ENCODE measurements at places on chromosomes 1 and 21. TPM values are rescaled to one million over a fixed set of nuclear protein-coding genes. Genes with fewer than 3 reads are reported as not detected.

DNA sequence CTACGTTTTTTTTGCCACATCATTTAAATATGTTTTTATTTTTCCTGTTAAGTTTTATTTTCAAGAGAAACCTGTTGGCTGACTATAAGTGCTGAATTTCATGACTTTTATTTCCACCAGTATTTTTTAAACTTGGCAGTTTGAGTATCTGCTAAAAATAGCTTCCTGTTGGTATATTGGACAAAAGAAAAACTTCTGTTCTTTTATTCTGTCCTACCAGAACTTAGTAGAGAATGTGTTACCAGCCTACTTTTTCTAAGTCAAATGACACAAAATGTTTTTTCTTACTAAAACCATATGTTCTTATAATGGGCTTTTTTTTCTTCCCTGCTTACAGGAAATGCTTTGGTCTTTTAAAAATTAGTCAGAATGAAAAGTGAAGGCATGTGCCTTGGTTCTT, 7.6 kb downstream of the DR1 start:
- no peak overlapping the region for H3K27ac ChIP-seq
- H3K4me1 ChIP-seq: peaks cover 23% of the 10 kb centered on the region
- peak; percentile 15 for DNase-seq

EDARADD gene
- total RNA-seq: 0.32 TPM

RXRG gene
- total RNA-seq: 247 TPM

AMPD1 gene
- not detected for total RNA-seq

DNA sequence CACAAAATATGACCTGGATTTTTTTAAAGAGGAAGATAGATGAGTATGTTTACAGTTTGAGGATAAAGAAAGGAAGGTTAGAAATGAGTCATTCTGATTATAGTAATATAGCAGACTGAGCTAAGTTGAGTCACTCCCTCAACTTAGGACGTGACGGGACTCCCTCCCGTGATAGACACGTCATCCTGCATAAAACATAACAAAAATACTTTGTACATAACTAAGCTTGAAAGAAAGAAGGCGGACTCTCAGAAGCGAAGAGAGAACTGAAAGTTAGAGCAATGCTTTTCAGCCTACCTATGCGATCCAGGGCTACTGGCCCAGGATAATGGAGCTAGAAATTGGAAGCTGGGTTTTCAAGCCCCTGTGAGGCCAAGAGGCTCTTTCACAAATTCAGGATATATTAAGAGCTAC, 53.0 kb upstream of the DESI2 start:
- H3K4me3 ChIP-seq: no peak overlapping the region
- no peaks in the 10 kb centered on the region for H3K27me3 ChIP-seq
- H3K36me3 ChIP-seq: no peaks in the 10 kb centered on the region

CRYZ gene
- 50.1 TPM for total RNA-seq

DNA sequence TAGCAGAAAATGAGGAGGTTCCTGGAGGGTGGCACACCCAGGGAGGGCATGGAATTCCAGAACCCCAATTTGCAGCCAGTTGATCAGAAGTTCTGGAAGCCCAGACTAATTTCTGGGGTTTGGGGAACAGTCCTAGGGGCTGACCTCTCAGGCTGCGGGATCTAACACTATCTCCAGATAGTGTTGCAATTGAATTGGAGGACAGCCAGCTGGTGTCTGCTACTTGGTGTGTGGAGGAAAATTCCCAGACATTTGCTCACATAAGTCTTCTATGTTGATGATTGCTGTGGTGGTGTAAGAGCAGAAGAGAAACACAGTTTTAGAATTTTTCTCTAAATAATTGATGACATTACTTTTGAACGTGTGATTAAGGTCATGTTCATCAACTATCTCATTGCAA, 154.3 kb upstream of the RNPC3 start:
- no peaks in the 10 kb centered on the region for H3K36me3 ChIP-seq
- no peak overlapping the region for H3K27ac ChIP-seq
- no peaks in the 10 kb centered on the region for H3K4me1 ChIP-seq

POTED gene
- total RNA-seq: not detected

TSACC gene
- total RNA-seq: not detected

GRCh38 chr1:29389533-29390041, 153.3 kb downstream of the PTPRU start:
- H3K27ac ChIP-seq: no peak overlapping the region
- H3K4me3 ChIP-seq: no peak overlapping the region
- DNase-seq: no peak
- peaks cover 9% of the 10 kb centered on the region for H3K4me1 ChIP-seq
- peaks cover 4% of the 10 kb centered on the region for H3K27me3 ChIP-seq
- no peaks in the 10 kb centered on the region for H3K36me3 ChIP-seq

- no peak overlapping the region for H3K4me3 ChIP-seq
- H3K27me3 ChIP-seq: no peaks in the 10 kb centered on the region
- H3K36me3 ChIP-seq: peaks cover 15% of the 10 kb centered on the region
- H3K4me1 ChIP-seq: peaks cover 16% of the 10 kb centered on the region
- no peak for DNase-seq
Observed at GRCh38 chr1:10161541-10162290, 48.7 kb upstream of the KIF1B start.

GRCh38 chr1:175755516-175756070, 12.2 kb upstream of the TNR start:
- no peak overlapping the region for H3K4me3 ChIP-seq
- H3K27ac ChIP-seq: no peak overlapping the region
- no peaks in the 10 kb centered on the region for H3K4me1 ChIP-seq
- no peaks in the 10 kb centered on the region for H3K27me3 ChIP-seq
- DNase-seq: peak; percentile 3

RCOR3 gene
- total RNA-seq: 28.7 TPM

GRCh38 chr1:205237526-205238484, 10.1 kb downstream of the TMCC2 start:
- no peak overlapping the region for H3K4me3 ChIP-seq
- no peaks in the 10 kb centered on the region for H3K4me1 ChIP-seq
- no peak for DNase-seq
- H3K36me3 ChIP-seq: no peaks in the 10 kb centered on the region
- peaks cover 4% of the 10 kb centered on the region for H3K27me3 ChIP-seq

RGSL1 gene
- total RNA-seq: not detected

DNA sequence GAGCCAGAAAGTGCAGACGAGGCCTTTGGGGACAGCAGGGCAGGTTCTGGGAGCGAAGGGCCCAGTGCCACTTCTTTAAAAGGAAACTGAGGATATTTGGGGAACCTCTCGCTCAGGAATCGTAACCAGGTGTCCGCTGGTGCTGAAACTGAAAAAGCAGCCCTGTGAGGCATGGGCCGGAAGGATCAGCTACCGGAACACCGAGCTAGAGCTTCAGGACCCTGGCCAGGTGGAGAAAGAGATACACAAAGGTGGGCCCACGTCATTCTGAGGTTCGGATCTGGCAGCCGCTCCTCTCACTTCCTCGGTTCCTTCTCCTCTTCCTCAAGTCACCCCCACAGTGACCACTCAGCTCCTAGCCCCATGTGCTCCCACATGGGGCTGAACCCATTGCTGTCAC, 18.1 kb downstream of the MX2 start:
- no peaks in the 10 kb centered on the region for H3K27me3 ChIP-seq
- H3K4me1 ChIP-seq: no peaks in the 10 kb centered on the region
- DNase-seq: no peak
- H3K4me3 ChIP-seq: no peak overlapping the region
- no peak overlapping the region for H3K27ac ChIP-seq

CNTN2 gene
- total RNA-seq: 0.35 TPM

ETV3L gene
- not detected for total RNA-seq

DEPDC1 gene
- 37.6 TPM for total RNA-seq

SPRR2D gene
- not detected for total RNA-seq

- no peaks in the 10 kb centered on the region for H3K4me1 ChIP-seq
- no peaks in the 10 kb centered on the region for H3K27me3 ChIP-seq
- H3K36me3 ChIP-seq: no peaks in the 10 kb centered on the region
- H3K27ac ChIP-seq: no peak overlapping the region
Observed at GRCh38 chr21:31236528-31236927, 107.5 kb downstream of the TIAM1 start.

KCND3 gene
- total RNA-seq: 0.35 TPM

DNA sequence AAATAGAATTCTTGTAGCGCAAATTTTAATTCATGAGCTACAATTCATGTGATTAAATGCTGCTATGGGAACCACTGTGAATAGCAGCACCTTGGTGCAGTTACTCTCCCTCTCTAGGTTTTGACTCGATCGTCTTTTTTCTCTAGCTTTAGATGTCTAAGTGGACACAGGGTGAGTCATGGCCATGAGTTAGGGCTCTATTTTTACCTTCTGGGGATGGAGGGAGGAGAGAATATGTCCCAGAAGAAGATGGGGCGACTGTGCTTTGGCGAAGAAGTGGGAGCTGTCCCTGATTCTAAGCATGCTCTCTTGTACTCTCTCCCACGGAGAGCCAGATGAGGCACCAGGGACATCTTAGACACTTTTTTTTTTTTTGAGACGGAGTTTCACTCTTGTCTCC, 1.6 kb upstream of the OR2B11 start:
- no peak overlapping the region for H3K27ac ChIP-seq
- H3K27me3 ChIP-seq: no peaks in the 10 kb centered on the region
- no peaks in the 10 kb centered on the region for H3K4me1 ChIP-seq
- H3K36me3 ChIP-seq: no peaks in the 10 kb centered on the region
- no peak overlapping the region for H3K4me3 ChIP-seq

- H3K27me3 ChIP-seq: no peaks in the 10 kb centered on the region
- H3K27ac ChIP-seq: no peak overlapping the region
- no peak for DNase-seq
- peaks cover 14% of the 10 kb centered on the region for H3K4me1 ChIP-seq
Observed at GRCh38 chr1:234091065-234091401, 186.6 kb downstream of the SLC35F3 start.

DNA sequence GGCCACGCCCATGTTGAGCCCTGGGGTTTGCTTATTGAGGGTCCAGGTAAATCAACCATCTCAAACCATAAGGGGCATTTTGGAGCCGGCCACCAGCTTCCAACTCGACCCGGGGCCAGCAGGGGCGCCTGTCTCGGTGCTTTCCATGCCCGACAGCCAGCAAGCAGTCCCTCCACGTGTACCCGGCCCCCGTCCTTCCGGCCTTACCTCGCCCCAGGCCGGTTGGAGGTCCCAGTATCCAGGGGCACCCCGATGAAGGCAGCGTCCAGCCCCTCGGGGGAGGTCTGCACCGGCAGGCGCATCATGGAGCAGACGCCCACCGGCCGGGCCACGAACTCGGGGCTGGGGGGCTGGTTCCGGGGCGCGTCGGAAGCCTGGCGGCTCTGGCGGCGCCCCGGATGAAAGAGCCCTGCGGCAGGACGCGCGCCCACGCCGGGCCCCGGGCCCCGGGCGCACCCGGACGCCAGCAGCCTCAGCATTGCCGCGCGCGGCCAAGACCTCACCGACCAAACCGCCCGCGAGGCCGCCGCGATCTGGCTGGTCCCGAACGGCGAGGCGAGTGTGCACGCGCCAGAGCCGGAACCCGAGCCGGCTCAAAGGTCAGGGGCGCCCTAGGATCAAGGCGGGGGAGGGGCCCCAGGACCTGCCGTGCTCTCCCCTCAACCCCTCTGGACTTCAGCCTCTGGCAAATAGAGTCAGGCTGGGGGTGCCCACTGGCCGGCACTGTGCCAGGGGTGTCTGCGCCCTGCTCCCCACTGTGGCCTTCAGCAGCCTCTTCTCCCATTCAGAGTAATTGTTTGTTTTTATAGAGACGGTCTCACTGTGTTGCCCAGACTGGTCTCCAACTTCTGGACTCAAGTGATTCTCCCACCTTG, at the start of gene AGMAT:
Gene AGMAT, minus strand, starts transcription at position 563 of the 875 bp plus-strand sequence. Its CDS starts 84 bp downstream, at position 479.
- H3K27ac ChIP-seq: no peak within 1 kb of the TSS
- H3K4me3 ChIP-seq: peak within 1 kb of the TSS; percentile 15
- peak; percentile 45 for DNase-seq
- H3K4me1 ChIP-seq: no peaks in the 10 kb centered on the region
- H3K27me3 ChIP-seq: peaks cover 7% of the 10 kb centered on the region
- no peaks in the 10 kb centered on the region for H3K36me3 ChIP-seq

DNA sequence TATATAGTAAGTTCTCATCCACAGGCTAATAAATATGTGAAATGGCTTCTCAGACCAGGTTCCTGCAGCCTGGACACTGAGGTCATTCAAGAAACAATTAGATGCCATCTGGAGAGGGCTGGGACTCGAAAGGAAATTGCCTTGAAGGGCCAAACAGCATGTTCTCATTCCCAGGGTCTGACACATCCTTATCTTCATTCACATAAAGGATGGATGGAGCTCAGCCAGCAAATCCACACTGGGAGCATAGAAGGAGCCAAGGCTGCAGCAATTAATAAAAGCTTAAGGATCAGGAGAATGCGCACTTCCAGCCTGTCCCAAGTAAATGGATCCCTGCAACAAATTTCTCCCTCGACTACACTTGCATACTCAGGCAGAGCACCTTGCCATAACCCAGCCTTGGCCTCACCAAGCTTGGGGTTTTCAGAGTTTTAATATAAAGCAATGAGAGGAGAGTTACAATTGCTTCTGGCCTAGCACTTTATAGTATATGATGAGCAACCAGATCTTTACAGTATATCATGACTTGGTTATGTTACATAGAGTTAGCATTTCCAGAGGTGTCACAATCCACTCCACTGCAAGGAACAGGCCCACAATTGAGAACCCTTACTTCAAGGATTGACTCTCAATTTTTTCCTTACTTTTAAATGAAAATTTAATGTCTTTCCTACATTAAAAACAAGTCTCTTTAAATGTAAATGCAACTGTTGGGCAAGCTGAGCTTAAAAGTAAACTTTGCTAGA, 55.9 kb downstream of the BCAR3 start:
- no peaks in the 10 kb centered on the region for H3K4me1 ChIP-seq
- H3K36me3 ChIP-seq: no peaks in the 10 kb centered on the region
- no peak overlapping the region for H3K27ac ChIP-seq
- H3K27me3 ChIP-seq: peaks cover 16% of the 10 kb centered on the region
- no peak for DNase-seq

GRCh38 chr1:209435654-209436566, 147.6 kb upstream of the CAMK1G start:
- H3K27ac ChIP-seq: no peak overlapping the region
- DNase-seq: peak; percentile 82
- H3K36me3 ChIP-seq: no peaks in the 10 kb centered on the region
- H3K27me3 ChIP-seq: no peaks in the 10 kb centered on the region

DNA sequence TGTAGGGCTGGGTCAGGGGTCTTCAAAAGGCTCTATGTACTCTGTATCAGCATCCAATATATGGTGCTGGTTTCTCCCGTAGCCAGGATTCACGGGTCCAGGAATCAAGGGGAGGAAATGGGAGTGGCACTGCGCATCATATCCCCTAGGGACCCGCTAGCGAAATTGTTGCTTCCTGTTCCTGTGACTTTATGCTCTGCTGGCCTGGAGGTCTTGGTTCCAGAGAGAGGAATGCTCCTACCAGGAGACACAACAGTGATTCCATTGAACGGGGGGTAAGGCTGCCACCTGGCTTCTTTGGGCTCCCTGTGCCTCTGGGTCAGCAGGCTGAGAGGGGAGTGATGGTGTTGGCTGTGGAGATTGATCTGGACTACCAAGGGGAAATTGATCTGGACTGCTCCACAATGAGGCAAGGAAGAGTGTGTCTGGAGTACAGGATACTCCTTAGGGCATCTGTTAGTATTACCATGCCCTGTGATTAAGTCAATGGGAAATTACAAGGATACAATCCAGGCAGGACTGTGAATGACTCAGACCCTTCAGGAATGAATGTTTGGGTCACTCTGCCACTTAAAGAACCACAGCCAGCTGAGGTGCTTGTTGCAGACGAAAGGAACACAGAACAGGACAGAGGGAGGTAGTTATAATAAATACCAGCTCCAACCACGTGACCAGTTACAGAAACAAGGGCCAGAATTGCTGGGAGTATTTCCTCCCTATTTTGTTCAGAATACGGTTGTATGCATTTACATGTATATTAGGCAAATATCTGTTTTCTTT, 10.2 kb downstream of the SPSB1 start:
- no peaks in the 10 kb centered on the region for H3K36me3 ChIP-seq
- peaks cover 8% of the 10 kb centered on the region for H3K4me1 ChIP-seq
- no peaks in the 10 kb centered on the region for H3K27me3 ChIP-seq
- H3K4me3 ChIP-seq: no peak overlapping the region
- peak overlapping the region; percentile 48 for H3K27ac ChIP-seq

GRCh38 chr1:167510881-167511280, 7.4 kb downstream of the CD247 start:
- no peaks in the 10 kb centered on the region for H3K4me1 ChIP-seq
- no peak overlapping the region for H3K27ac ChIP-seq
- H3K4me3 ChIP-seq: no peak overlapping the region

All from cardiac muscle cell (in vitro differentiated cells and primary cell).